ENCODE measurements at places on chromosomes 12 and 14. TPM values are rescaled to one million over a fixed set of nuclear protein-coding genes. Genes with fewer than 3 reads are reported as not detected.

GRCh38 chr14:100472094-100472455, 115.1 kb downstream of the BEGAIN start:
- no peaks in the 10 kb centered on the region for H3K4me1 ChIP-seq

DNA sequence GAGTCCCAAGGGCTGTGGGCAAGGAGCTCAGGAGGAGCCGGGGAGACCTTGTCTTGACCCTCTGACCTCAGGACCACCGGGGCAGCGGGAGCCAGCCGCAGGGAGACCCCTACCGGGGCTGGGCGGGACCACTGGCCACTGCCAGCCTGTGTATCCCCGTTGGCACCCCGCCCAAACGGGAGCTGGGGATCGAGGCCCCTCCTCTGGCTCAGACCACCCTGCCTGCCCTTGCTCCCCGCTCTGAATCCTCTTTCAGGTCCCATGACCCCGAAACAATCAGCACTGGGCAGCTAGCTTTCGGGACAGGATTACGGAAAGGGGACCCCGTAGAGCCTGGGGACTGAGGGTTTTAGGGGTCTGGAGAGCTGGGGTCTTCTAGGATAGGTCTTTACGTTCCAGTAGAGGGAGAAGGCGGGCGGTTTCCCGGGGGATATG, 1.3 kb downstream of the GLI1 start:
- peaks cover 12% of the 10 kb centered on the region for H3K27me3 ChIP-seq
- DNase-seq, result no peak
- H3K27ac ChIP-seq, result no peak overlapping the region

- H3K36me3 ChIP-seq, result no peaks in the 10 kb centered on the region
- H3K4me3 ChIP-seq, result no peak overlapping the region
- no peaks in the 10 kb centered on the region for H3K4me1 ChIP-seq
- DNase-seq, result no peak
- no peak overlapping the region for H3K27ac ChIP-seq
- no peaks in the 10 kb centered on the region for H3K27me3 ChIP-seq
Observed at GRCh38 chr14:102652194-102652593, 59.7 kb downstream of the RCOR1 start.

Gene FAM186B
- total RNA-seq, result 0.22 TPM
